Mucosa of descending colon (tissue), 3 donors: ENCODE measurements at places on chromosomes 1 and 21. TPM values are rescaled to one million over a fixed set of nuclear protein-coding genes. Genes with fewer than 3 reads are reported as not detected.

Gene TAS1R3
- total RNA-seq: 0.57 TPM

DNA sequence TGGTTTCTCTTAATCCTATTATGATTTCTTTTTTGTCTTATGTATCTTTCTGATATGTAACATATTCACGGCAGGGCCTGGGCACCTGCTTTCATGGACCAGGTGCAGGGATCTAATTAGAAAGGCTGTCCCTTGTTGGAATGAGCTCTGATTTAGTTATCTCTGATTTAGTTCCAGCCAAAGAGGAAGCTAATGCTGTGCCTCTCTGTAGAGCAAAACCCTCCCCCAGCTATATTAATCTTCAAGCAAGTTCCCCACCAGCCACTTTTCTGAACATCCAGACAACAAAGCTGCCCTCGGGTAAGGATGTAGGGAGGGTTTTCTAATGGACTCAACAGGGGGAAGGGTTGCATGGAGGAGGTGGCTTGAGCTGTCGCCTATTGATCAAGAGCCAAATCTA is 6.1 kb downstream of the TSACC start:
- no peak for DNase-seq

GRCh38 chr1:45857101-45857700 is 53.8 kb downstream of the MAST2 start:
- DNase-seq: no peak

DNA sequence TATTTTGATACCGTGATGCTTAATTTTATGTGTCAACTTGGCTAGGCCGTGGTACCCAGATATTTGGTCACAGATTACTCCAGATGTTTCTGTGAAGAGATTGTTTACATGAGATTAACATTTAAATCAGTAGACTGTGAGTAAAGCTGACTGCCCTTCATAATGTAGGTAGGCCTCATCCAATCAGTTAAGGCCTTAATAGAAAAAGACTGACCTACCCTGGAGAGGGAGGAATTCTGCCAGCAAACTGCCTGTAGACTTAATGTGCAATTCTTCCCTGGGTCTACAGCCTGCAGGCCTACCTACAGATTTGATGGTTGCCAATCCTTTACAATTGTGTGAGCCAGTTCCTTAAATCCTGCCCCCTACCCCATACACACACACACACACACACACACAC is 4.3 kb downstream of the SETSIP start:
- DNase-seq: no peak

GRCh38 chr1:20719261-20719660 is 1.5 kb upstream of the KIF17 start:
- peak; percentile 2 for DNase-seq

DNA sequence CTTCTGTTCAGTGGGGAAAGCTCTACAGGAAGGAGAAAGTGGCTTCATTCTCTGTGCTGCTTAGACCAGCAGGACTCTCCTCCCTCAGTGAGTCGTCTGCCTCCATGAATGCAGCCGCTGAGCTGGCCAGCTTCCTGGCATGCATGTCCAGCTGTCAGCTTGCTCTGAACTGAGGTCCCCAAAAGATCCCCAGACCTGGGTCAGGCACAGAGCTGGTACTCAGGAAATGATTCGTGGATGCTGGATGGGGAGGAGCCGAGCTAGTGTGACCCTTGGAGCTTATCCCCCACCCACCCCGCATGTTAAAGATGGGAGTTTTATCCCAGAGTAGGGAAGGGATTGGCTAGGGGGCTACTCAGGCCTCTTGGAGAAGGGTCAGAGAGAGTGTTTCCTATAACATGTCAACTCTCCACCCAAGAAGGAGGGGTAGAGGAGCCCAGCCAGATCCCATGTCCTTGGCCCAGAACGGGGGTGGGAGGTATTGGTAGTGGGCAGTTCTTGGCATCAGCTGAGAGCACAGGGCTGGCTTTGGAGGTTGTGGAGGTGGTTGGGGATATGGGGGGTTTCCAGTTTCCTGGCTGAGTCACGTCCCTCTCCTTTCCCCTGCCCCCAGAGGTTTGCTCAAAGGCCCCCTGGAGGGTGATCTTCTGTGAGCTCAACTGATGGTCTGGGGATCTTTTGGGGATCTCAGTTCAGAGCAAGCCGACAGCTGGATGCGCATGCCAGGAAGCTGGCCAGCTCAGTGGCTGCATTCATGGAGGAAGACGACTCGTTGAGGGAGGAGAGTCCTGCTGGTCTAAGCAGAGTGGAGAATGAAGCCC is 110.1 kb downstream of the FOXD2 start:
- no peak for DNase-seq

- DNase-seq: peak; percentile 10
These were observed 635.1 kb downstream of the PTPRC start for GRCh38 chr1:199273837-199274379.
